ENCODE measurements at places on chromosomes 16 and 17.

- no peak for DNase-seq
These were observed 1.5 kb downstream of the MGAT5B start for GRCh38 chr17:76869496-76870376.

GRCh38 chr16:13391337-13391736, 489.9 kb downstream of the SHISA9 start:
- DNase-seq: no peak

DNA sequence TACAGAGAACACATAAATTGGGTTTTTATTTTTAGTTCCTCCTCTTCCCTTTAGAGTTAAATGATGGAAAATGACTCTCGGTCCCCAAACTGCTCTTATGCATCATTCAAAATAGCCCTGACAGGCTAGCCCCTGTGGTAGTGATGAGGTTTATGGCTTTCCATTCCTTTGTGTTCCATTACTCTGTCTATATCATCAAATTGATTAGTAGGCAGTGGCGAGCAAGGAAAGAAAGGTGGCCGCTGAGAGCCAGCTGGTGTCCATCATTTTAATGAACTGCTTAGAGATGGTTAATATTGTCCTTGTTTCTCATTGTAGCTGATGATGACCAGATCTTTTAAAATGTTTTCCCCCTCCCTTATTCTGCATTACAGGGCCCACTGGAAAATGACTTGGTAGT, 179.5 kb downstream of the PHKB start:
- DNase-seq: no peak

GRCh38 chr16:70778901-70779309, 22.1 kb downstream of the VAC14 start:
- DNase-seq: peak; percentile 89

DNA sequence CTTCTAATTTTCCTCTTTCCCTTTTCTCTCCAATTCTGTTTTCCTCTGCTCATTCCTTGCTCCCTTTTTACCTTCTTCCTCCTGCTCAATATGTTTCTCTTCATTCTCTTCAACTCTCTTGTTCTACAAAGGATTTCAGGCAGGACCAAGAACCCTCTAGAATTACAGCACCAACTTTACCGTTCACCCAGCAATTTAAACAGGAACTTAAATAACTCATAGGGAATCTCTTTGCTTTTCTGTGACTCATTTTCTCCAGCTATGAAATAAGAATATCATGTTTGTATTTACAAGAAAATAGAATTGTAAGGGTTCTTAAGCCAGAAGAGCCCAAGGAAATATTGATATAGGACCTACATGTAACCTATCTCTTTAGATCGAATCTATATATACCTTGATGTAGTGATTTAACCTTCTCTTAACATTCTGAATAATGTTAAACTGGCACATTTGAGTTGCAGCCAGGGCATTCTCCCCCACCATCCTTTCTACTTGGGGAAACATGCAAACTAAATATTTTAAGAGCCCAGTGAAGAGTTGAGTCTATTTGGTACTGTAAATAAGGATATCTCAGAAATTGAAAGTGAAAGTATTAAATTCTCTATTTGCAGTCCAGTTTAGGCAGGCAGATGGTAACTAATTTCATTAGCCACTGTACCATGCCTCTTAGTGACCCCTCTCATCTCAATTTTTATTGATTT, 137.0 kb downstream of the ANKFN1 start:
- no peak for DNase-seq

- DNase-seq: no peak
These were observed 46.9 kb downstream of the SOCS1 start for GRCh38 chr16:11208916-11209665.

DNA sequence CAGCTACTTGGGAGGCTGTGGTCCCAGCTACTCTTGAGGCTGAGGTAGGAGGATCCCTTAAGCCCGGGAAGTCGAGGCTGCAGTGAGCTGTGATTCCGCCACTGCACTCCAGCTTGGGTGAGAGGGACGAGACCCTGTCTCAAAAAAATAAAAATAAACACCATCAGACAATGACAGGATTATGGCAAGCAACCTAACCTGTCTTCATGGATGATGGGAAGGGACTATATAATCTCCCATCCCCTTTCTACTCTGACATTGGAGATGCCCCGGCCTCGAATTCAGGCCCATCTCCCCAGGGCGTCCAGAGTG, 893 bp downstream of the TRIM25 start:
- no peak for DNase-seq

- DNase-seq: peak; percentile 88
These were observed 211.5 kb downstream of the CDH11 start for GRCh38 chr16:64910356-64910755.

- peak; percentile 8 for DNase-seq
These were observed 553.2 kb downstream of the MAF start for GRCh38 chr16:79047337-79047736.

GRCh38 chr17:39208893-39209292, 8.8 kb downstream of the RPL19 start:
- DNase-seq: peak; percentile 65

DNA sequence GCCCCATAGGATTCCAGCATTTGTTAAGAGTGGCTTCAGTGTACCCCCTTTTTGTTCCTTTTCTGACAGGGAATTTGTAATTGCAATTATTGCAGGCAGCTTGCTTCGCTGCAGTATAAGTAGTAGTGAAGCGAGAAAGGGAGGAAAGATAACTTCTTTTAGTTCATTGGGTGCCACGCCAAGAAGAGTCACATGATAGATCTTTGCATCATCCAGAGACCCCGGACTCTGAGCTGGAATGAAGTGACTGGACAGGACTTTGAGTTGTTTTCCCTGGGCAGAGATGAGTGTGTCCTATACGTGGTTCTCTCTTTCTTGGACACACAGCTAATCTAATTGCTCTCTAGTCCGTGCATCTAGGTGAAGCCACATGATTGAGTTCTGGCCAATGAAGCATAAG, 44.8 kb upstream of the PMFBP1 start:
- no peak for DNase-seq

- no peak for DNase-seq
These were observed 155.8 kb upstream of the GSE1 start for GRCh38 chr16:85457366-85457765.

- DNase-seq: no peak
These were observed 310.9 kb downstream of the HAPSTR1 start for GRCh38 chr16:9402293-9402860.

DNA sequence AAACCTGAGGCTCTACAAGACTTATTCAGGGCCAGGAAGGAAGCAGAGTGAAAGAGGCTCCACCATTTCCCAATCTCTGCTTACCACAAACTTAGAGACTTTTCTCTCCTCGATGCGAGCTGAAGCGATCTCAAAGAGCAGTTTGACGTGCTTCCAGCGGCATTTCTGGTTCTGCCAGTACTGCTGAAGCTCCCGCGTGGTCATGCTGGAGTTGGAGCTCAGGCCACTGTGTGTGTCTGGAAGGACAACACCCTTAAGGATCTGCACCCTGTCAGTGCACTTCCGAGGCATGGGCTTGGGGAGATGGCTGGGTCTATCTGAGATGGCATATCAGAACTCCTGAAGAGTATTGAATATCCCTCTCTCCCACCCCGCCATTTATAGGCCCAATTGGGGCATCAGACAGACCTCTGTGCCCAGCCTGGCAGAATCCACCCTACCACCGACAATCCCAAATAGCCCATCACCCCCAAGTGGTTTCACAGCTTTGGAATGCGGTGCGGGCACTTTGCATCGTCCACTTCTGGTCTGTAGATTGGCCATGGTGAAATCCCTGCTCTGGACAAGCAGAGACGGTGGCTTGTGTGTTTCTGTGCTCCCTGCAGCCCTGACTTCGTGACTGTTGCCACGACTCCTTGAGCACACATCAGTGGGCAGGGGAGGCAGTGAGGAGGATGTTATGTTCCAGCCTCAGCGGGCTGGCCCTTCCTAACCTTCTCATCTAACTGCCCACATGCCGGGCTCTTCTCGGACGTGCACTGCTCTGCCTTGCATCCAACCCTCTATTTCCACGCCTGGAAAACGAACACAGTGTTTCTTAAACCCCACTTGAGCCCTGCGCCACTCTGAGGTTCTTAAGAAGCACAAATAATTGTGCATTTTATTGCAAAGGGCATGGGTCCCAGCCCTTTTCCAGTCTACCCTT, 5.2 kb downstream of the SNX20 start:
- DNase-seq: no peak

- peak; percentile 95 for DNase-seq
These were observed at the start of gene RAB34 for GRCh38 chr17:28717578-28718332. RAB34 (minus strand) TSS chr17:28717868; CDS start chr17:28717266, 602 bp downstream.

- DNase-seq: peak; percentile 35
These were observed 154.7 kb downstream of the C16orf78 start for GRCh38 chr16:49528060-49528865.

GRCh38 chr16:27617665-27618064, 67.7 kb downstream of the KATNIP start:
- DNase-seq: no peak

DNA sequence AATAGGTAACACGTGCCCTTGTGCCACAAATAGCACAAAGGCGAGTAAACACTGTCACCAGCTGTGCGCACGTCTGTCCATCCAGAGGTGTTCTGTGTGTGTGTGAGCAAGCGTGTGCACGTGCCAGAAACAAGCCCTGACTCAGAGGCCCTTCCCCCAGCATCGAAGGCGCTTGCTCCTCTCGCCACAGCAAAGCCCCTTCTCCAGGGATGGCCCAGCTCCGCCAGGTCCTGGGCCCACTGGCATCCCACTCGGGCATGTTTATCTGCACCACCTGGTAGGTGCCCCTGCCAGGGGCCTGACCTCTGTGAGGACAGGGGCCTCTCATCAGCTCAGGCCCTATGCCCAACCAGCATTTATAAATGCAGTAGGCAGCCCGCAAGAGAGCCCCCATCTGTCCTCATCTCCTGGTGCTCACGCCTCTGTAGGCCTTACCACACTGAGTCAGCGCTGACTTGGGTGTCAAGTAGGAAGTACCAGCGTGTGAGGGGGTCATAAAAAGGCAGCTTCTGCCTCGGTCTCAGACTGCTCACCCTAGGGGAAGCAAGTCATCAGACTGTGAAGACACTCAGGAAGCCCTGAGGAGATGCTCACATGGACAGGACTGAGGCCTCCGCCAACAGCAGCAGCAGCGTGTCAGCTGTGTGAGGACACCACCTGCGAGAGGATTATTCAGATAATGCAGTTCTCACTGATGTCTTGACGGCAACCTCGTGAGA, 10.8 kb downstream of the TMEM235 start:
- no peak for DNase-seq

GRCh38 chr16:11212798-11213196, 43.2 kb downstream of the SOCS1 start:
- DNase-seq: no peak

DNA sequence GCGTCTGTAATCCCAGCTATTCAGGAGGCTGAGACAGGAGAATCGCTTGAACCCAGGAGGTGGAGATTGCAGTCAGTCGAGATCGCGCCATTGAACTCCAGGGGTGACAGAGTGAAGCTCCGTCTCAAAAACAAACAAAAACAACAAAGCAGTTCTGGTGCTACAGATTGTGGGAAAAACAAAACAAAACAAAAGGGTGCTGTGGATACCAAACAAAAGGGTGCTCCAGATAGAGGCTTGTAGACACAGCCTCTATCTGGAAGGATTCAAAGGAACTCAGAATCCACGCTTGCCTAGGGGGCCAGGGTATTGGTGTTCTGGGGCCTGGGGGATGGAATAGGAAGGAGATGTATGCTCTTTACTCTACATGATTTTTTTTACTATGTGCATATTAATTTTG, 2.5 kb downstream of the MYLK3 start:
- DNase-seq: no peak

DNA sequence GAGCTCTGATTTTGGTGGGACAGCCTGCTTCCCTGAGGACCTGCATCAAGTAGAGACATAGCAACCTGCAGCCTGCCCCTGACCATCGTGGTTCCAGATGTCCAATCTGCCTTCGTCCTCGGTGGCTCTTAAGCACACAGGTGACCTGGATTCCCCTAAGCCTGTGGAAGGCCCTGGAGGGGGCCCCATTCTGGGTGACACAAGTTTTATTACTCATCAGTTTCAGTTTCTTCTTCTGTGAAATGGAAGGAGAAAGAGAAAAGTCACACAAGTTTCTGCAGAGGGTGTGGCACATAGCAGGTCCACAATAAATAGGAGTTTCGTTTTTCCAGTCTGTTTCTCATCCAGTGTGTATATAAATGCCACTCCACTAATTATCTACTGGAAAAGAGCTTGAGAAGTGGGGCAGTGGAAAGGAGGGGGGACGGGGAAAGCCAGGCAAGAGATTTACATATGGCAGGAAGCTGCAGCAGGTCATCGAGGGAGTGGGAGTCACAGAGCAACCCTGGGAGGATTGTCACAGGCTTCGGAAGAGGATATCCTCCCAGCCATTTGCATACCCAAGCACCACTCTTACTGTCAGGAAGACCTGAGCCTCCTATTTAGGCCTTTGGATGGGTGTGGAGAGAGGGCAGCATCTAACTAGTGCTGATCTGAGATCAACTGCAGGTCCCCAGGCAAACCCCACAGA, 10.0 kb upstream of the NOS2 start:
- no peak for DNase-seq

DNA sequence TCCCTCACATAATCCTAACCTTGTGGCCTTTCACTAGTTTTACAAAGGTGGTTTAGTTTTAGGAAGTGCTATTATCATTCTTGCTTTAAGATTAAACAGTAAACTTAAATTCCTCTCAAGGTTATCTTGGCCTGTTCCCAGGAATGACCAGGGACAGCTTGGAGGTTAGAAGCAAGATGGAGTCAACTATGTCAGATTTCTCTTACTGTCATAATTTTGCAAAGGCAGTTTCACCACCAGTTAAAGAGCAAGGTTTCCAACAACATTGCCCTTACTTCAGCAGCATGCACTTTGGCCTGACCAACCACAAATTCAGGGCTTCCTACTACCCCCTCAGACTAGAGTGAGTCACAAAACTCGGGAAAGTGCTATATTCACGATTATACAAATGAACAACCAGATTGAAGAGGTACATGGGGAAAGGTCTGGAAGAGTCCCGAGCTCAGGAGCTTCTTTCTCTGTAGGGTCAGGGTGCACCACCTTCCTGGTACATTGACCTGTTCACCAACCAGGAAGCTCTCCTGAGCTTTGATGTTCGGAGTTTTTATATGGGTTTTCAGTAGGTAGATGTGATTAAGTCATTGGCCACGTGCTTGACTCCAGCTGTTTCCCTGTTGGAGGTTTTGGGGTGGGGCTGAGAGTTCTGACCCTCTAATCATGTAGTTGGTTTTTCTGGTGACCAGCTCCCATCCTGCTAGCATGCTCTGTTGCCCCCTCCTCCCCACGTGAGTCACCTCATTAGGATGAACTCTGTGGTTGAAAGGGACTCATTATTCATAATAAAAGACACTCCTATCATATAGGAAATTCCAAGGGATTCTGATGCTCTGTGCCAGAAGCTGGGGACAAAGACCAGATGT, 19.4 kb downstream of the RHOT1 start:
- DNase-seq: no peak

DNA sequence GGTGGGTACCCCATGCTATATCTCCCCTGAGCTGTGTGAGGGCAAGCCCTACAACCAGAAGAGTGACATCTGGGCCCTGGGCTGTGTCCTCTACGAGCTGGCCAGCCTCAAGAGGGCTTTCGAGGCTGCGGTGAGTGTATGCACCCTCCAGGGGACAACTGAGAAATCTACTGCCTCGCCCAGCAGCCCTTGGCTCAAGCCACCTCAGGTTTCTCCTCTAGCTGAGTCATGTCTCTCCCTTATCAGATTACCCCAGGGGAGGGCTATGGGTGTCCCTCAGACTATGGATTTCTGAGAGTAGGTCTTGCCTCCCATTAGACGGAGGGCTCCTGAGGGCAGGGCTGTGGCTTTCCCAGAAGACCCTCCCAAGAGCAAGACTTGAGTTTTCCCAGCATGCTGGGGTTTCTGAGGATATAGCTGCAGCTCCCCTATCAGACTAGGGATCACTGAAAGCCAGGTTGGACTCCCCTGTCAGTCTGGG, 6.7 kb downstream of the NEK8 start:
- no peak for DNase-seq

- DNase-seq: no peak
These were observed 76.4 kb downstream of the SOCS1 start for GRCh38 chr16:11179574-11179973.

All from A673 (cell line).